ENCODE measurements at places on chromosomes 1 and 21. TPM values are rescaled to one million over a fixed set of nuclear protein-coding genes. Genes with fewer than 3 reads are reported as not detected.

GRCh38 chr1:206757524-206758266 lies 12.9 kb upstream of the IL19 start:
- no peak for DNase-seq

DNA sequence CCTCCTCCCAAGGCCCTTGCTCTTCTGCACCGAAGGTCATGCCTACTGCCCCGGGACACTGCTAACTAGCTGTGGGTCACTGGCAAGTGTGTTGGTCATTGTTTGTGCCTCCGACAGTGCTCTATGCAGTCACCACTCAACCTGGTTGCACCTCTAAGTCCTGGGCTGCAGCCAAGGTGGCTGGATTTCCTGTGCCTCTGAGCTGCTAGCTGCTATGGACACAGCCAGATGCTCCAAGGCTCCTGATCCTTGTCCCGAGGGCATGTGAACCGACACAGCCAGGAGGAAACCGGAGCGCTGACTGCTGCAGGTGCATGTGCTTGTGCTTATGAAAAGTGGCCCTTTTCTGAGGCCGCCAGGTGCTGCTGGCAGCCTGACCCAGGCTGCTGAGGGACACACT lies 14.7 kb upstream of the SPOCD1 start:
- DNase-seq: no peak

DNA sequence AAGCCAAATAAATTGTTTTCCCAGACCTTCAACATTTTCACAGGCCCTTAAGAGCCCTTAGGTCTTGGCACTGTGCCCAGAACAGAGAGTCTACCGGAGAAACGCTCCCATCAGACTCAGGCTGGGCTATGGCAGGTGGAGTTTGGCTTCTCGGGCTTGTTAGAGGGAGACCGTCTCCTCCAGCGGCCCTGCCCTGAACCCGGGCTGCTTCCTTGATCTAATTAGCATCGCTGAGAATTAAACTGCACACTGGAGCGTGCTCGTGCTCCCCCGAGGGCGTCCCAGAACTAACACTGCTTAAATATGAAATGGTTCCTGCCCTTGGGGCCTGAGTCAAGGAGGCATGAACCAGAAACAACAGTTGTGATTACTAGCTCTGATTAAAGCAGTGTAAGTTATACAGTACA lies 634.4 kb downstream of the MATN1 start:
- no peak for DNase-seq

DNA sequence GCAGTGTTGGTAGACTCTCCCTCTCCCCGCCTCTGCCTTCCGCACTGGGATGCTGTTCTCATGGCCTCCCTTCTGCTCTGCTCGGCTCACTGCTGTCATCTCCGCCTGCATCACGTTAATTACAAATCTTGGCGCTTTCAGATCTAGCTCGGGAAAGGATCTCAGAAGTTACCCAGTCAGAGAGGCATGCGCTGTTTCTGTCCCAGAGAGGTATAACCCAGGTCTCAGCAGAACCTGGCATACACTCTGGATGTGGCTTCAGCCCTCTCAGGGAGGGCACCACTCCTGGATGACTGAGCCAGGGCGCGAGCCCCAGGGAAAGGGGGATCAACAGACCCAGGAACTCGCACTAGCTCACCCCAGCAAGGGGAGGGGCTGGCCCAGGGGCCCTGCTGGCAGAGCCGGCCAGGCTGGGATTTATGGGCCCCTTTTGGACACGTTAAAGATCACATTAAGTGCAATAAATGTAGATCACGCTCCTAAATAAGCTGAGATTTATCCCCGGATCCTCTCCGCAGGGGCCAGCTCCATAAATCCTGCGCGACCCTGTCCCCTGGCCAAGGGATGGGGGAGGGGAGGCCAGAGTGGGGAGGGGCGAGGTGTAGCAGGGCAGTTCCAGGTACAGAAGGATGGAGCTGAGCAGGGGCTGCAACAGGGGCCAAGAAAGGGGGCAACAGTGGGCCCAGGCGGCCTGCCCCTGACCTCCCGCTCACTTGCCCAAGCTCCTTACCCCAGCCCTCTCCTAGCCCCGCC lies 101.3 kb upstream of the ZBTB40 start:
- DNase-seq: no peak

DNA sequence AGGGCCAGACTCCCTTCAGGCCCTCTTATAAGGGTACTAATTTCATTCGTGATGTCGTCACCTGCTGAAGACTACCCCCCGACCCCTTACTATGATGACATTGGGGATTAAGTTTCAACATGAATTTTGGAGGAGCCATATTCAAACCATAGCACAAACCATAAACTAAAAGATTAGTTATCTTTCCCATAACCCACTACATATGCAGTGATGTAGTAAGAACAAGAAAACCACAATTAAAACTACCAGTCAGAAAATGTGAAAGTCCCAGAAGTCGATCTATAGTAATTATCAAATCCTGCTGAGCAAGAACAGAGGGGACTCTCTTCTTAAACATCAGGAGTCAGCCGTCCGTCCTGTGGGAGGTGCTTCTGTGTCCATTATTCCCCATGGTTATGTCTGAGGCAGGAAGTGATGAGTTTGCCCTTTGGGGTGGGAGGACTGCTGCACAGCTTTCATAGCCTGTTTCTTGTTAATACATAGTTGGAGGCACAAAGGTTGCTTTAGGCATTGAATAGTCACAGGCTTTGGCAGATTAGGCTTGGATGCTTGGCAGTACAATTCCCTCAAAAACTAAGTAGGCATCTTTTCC lies 35.9 kb upstream of the PTGFRN start:
- peak; percentile 65 for DNase-seq

Gene USH2A
- polyA plus RNA-seq: 0.01 TPM

Gene SPATA46
- not detected for polyA plus RNA-seq

Gene FNDC5
- polyA plus RNA-seq: 0.33 TPM

Gene TP73
- 0.08 TPM for polyA plus RNA-seq

Data from GM23248 (cell line).